ENCODE measurements at places on chromosomes 16 and 17. TPM values are rescaled to one million over a fixed set of nuclear protein-coding genes. Genes with fewer than 3 reads are reported as not detected.

- DNase-seq, result no peak
Observed at GRCh38 chr17:49393491-49394255, 21.0 kb downstream of the PHB1 start.

GRCh38 chr16:74774223-74775139 is at the start of gene FA2H:
Gene FA2H (minus strand): TSS chr16:74774820. CDS start chr16:74774755, 65 bp downstream.
- DNase-seq, result no peak

GRCh38 chr17:32940706-32941390 is 12.9 kb downstream of the TMEM98 start:
- DNase-seq, result no peak

GRCh38 chr16:14562691-14563491 is 67.2 kb downstream of the PARN start:
- DNase-seq, result no peak

- DNase-seq, result no peak
Observed at GRCh38 chr17:66654764-66655163, 180.2 kb upstream of the CACNG5 start.

DNA sequence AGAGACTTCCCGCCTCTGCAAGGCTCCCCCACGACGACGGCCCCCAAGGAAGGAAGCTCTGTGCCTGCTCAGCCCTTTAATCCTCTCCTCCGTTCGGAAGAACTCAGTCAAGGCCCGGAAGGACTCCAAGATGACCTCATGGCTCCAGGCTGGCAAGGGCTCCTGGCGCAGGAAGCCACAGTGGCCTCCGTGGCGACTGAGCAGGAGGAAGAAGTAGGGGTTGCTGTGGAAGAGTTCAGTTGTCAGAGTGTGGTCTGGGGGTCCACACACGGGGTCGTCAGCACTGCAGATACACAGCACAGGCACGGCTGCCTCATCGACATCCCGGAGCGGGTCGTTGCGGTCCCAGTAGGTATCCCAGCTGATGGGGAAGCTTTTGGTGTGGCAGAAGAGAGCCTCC is 4.2 kb downstream of the ABHD15 start:
- DNase-seq, result no peak

DNA sequence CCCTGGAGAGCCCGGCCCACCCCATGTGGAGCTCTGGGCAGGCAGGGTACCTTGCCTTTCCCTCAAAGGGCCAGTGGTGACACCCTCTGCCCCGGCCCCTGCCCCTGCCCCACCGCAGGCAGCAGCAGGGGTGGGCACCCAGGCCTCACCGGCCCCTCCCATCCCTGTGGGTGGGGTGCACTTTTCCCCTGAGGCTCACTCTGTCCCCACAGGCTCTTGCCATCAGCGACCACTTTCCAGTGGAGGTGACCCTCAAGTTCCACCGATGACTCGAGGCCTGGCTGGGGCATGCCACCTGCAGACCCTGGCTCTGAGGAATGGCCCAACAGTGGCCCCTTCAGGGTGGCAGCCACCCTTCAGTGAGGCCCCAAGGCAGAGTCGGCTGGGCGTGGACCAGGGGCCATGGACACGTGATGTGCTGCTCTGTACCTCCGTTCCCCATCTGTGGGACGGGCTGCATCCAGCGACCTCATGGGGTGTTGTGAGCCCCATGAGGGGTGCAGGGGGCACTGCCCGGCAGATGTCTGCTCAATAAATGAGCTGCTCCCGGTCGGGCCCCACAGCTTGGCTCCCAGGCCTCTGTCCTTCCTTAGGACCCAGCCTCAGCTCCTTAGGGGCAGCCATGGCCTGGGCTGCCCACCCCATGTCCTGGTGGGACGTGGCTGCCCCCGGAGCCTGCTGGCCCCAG is 2.0 kb downstream of the DNASE1L2 start:
- no peak for DNase-seq

DNA sequence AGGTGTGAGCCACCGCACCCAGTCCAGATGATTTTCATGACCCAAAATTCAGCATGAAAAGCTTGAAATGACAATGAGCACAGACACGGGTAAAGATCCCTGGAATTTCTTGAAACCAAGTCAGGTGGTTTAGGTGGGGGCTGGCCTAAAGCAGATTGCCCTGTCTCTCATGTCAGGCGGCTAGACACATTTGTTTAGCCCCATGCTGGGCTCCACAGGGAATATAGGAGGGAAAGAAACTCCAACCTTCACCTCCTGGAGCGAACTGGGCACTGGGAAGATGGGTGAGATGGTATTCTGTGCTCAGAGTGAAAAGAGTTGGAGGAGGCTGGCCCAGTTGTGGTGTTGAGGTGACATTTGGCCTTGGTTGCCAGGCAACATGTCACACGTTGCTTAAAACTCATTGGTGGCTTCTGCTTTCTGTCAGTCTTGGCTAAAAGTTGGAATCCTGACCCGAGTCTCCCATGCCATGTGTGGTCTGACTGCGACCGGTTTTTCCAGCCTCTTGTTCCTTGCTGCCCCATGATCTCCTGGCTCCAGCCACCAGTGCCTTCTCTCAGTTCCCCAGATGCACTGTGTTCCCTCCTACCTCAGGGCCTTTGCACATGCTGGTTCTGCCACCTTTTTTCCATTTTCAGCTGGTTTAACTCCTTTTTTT is 113.7 kb downstream of the ABCC6 start:
- DNase-seq, result no peak

GRCh38 chr16:4752351-4753100 is 14.4 kb downstream of the ZNF500 start:
- DNase-seq, result no peak

- no peak for DNase-seq
Observed at GRCh38 chr16:87724490-87725291, 41.1 kb downstream of the KLHDC4 start.

DNA sequence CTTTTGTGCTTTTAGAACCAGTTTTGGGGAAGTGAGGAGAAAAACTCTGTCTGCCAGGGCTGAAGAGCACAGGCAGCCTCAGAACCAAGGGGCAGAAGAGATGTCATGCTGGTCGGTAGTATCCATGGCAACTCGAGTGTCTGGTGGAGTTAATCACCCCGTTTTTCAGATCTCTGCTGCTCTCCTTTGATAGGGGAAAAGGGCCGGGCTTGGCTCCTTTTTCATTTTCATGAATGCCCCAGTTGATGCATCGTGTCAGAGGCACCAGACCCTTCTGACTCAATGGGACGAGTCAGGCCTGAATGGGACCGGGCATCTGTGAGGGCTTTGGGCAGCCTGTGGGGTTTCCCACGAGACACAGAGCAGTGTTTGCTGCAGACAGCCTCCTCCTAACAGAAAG is 304.6 kb downstream of the ABCC12 start:
- no peak for DNase-seq

- no peak for DNase-seq
Observed at GRCh38 chr17:43591779-43592562, 45.8 kb upstream of the ETV4 start.

GRCh38 chr17:82110298-82110697 is 12.3 kb upstream of the FASN start:
- DNase-seq, result no peak

TTLL6 gene
- total RNA-seq, result not detected

TBC1D3 gene
- total RNA-seq, result not detected

AOC2 gene
- total RNA-seq, result 1.3 TPM

SEZ6L2 gene
- 2.8 TPM for total RNA-seq

SLC47A1 gene
- total RNA-seq, result 6.9 TPM
